ENCODE measurements at places on chromosomes 13 and 19. TPM values are rescaled to one million over a fixed set of nuclear protein-coding genes. Genes with fewer than 3 reads are reported as not detected.

CBY2 gene
- not detected for total RNA-seq

GRCh38 chr13:48643159-48643558 is 10.6 kb upstream of the CYSLTR2 start:
- no peak for DNase-seq

ZNF69 gene
- total RNA-seq: 13.8 TPM

DNA sequence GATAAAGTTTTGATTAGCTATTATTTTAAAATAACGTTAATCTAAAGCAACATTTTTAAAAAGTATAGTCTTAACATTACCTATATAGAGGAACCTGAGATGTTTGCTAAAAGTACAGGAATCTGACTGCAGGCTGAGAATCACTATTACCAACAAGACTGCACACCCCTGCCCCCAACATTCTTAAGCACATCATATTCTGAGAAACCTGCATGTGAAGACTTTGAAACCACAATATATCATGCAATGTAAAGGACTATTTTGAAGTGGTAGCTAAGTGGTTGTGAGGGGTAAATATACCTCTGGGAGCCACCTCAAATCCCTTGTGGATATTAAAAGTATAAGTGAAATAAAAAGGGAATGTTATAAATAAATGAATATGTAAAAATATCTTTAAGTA is 119.0 kb upstream of the KLF12 start:
- no peak for DNase-seq

UBXN6 gene
- total RNA-seq: 47.1 TPM

- DNase-seq: no peak
Observed at GRCh38 chr13:112870051-112870331, 99.0 kb upstream of the MCF2L start.

NTF4 gene
- total RNA-seq: not detected

DNA sequence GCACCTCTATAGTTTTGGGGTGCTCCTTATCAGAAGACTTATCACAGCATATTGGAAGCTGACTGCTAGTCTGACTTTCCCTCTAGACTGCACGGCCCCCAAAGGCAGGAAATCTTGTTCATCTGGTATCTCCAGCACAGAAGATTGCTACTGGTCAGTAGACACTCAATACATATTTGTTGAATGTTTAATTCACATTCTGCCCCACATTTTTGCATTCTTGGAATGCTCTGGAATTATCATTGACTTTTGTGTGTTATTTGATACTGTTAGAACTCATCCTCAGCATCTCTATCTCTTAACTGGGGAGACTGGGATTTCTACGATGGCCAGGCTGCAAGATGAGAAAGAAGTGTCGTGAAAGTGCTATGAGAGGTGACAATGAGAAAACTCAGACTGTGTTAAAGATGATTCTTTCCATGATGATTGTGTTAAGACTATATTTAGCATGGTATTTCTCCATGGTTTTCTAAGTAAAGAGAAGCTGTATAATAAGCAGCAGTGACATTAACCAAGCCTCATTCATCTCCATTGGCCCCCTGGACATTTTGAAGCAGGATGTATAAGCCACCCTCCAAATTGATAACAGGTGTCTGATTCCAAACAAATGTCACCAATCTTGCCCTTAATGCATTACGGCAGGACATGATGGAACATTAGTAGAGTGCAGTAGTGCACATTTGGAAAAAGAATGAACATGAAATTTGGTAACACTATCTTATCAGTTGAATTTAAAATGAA is 440.9 kb downstream of the RFC3 start:
- no peak for DNase-seq

KLK12 gene
- total RNA-seq: not detected

FREM2 gene
- 2.1 TPM for total RNA-seq

DNA sequence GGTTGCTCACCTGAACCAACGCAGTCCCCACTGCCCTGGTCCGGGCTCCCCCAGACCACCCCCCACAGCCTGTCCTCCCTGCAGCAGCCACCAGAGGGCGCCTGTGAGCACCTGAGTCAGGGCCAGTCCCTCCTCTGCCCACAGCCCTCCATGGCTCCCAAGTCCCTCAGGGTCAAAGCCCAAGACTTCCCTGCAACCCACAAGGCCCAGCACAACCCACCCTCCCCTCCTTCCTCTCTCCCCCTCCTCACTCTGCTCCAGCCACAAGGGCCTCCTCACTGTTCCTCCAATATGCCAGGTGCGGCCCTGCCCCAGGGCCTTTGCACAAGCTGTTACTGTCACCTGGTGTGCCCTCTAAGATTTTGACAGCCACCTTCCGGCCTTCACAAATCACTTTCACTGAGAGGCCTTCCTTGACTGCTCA is 10.9 kb downstream of the GNA15 start:
- no peak for DNase-seq

GPR12 gene
- not detected for total RNA-seq

GFY gene
- not detected for total RNA-seq

DNA sequence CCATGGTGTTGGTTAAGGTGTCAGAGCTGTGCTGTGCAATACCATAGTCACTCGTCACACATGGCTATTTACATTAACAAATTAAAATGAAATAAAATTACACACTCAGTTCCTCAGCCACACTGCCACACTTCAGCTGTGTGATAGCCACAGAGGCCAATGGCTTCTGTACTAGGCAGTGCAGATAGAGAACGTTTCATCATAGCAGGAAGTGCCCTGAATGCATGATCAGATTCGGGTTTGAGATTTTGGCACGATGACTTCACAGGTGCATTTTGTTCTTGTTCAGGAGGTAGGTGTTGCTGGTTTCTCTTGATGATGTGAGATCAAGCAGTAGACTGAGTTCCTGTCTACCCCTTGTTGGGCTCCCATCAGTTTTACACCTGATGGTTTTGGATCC is 6.5 kb downstream of the ARMC6 start:
- no peak for DNase-seq

KIR2DL4 gene
- not detected for total RNA-seq

GRCh38 chr19:13475044-13475443 is 31.2 kb downstream of the CACNA1A start:
- no peak for DNase-seq

ZNF225 gene
- total RNA-seq: 4.9 TPM

DNA sequence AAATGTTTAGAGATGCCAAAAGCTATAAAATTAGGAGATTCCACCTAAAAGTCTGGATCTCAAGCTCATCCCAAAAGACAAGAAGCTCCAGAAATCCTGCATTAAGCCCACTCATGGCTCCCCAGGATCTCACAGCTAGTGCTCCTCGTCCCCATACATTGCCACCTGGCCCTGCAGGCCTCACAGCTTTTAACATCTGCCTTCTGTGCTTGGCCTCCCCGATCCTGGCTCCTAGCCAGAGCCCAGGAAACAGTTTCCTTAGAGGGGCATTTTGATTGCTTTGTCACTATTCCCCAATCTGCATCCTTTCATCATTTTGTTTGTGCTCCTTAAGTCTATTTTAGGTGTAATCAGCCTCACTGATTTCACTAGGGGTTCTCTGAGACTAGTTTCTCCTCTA is 14.5 kb upstream of the DCT start:
- DNase-seq: no peak

STRN4 gene
- total RNA-seq: 56.6 TPM

DNA sequence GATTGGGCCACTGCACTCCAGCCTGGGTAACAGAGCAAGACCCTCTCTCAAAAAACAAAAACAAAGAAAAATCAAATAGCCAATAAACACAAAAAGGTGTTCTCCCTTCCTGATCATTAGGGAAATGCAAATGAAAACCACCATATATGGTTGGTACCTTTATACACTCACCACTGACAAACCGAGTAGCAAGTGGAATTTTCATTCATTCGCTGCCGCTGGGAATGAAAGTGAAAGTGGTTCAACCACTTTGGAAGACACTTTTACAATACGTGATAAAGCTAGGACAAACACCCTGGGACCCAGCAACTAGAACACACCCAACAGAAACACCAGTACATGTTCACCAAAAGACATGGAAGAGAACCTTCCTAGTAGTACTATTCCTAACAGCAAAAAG is 21.0 kb downstream of the GRIK5 start:
- no peak for DNase-seq

DNA sequence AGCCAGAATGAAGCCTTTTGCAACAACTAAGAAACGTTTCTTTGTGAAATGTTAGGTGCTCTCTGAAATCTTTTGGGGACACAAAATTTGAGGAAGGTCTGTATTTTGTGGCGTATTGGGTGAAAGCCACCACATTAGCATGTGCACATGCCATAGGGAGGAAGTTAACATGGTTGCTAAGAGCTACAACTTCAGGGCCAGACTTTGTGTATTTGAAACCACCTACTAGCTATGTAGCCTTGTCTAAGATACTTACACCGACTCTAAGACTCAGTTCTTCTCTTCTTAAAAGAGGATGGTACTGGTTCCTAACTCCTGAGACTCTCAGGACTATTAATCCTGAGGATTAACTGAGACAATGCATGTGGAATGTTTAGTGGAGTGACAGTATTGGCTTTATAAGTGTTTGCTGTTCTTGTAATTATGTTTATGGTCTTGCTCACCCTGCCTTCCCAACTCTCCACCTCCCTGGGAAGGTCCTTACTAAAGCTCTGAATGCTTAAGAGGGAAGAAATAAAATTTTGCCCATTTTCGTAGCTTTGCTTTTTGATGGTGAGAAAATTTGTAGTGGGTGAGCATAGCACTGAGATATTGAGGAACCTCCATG is 15.5 kb downstream of the SERP2 start:
- no peak for DNase-seq

ICAM1 gene
- total RNA-seq: 11.0 TPM

GRCh38 chr13:103250071-103250470 is 183.9 kb upstream of the SLC10A2 start:
- no peak for DNase-seq

DNA sequence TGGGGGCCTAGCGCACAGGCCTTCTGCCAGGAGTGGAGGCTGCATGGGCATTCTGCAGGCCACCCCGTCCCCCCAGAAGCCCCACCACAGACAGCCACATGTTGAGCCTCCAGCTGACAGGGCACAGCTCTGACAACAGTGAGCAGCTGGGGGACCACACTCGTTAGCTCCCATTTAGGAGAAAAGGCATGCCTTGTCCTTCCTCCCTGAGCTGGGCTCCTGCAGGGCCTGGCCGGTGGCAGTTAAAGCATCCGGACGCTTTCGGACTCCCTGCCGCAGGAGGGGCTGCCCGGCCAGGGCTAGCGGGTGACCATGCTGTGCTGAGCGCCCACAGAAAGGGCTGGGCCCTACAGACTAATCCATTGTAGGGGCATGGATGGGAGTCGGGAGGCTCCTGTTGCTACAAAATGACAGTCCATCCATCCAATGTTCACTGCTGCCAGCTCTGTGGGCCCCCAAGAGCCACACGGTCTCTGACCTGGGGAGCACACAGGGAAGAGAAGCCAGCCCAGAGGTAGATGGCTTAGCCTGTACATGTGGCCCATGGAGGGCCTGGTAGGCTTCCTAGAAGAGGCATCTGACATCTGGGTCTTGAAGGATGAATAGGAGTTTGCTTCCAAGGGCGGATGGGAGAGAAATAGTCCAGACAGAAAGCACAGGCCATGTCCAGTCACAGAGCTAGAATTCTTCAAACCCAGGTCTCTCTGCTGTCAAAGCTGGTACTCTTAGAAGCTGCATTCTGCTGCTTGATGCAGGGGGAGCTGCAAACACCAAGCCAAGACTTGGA is 116.5 kb upstream of the VSTM2B start:
- DNase-seq: no peak

DNA sequence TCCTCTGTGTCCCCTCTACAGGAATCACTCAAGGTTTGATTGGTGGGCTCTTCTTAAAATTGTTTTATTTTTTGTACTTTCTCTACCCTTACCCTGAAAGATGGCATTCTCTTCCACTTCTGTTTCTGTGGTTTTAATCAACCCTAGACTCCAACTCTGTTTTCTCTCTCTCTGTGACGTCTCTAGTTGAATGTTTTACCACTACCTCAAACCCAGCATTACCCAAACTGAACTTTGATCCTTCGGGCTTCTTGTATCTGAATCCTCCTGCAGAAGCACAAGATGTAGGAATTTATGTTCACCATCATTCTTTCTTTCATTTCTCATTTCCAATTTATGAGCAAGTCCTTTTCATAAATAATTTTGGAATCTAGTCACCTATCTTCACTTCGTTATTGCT is 39.9 kb downstream of the PCCA start:
- DNase-seq: no peak

ATCAY gene
- 2.1 TPM for total RNA-seq

CD209 gene
- 5.4 TPM for total RNA-seq
